ENCODE measurements at places on chromosomes 11 and 22.

GRCh38 chr11:114433376-114433775 lies 5.9 kb upstream of the REXO2 start:
- H3K4me3 ChIP-seq: no peak overlapping the region
- no peak overlapping the region for H3K27ac ChIP-seq
- H3K36me3 ChIP-seq: no peaks in the 10 kb centered on the region
- no peaks in the 10 kb centered on the region for H3K4me1 ChIP-seq
- no peak for DNase-seq

DNA sequence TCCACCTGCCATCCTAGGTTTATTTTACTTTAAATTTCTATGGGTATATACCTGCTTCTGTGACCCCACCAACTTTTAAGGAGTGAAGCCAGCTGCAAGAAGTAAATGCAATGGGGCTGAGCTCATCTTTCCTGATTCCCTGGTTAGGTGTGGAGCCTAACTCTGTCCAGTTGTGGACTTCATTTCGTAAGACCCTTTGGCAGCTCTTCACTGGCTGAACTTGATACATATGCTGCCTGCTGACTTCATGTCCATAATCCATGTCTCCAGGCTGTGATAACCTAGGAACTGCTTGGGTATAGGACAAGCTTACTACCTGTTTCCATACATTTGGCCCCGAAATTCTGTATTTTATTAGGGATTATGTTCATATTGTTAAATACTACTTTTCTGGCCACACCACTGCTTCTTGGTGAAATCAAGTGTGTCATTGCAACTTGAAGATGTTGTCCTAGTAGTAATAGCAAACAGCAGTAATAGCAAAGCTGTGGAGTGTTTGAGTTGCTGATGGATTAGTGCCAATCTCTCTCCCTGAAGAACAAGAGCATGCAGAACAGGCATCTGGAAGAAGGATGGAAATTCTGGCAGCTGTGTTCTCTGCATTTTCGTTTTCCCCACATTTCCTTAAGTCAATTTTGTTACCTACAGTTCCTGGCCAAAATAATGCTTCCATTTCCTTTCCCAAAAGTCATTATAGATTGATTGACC lies 31.2 kb downstream of the LDLRAD3 start:
- peaks cover 2% of the 10 kb centered on the region for H3K27me3 ChIP-seq
- H3K4me1 ChIP-seq: no peaks in the 10 kb centered on the region
- H3K36me3 ChIP-seq: no peaks in the 10 kb centered on the region

- H3K4me3 ChIP-seq: no peak overlapping the region
- H3K36me3 ChIP-seq: no peaks in the 10 kb centered on the region
- no peak for DNase-seq
- no peak overlapping the region for H3K27ac ChIP-seq
Measured at GRCh38 chr22:27991586-27992293, 72.7 kb upstream of the PITPNB start.

GRCh38 chr11:126257764-126258163 lies 10.9 kb downstream of the SRPRA start:
- no peak for DNase-seq
- no peaks in the 10 kb centered on the region for H3K4me1 ChIP-seq
- no peaks in the 10 kb centered on the region for H3K27me3 ChIP-seq
- no peak overlapping the region for H3K4me3 ChIP-seq

DNA sequence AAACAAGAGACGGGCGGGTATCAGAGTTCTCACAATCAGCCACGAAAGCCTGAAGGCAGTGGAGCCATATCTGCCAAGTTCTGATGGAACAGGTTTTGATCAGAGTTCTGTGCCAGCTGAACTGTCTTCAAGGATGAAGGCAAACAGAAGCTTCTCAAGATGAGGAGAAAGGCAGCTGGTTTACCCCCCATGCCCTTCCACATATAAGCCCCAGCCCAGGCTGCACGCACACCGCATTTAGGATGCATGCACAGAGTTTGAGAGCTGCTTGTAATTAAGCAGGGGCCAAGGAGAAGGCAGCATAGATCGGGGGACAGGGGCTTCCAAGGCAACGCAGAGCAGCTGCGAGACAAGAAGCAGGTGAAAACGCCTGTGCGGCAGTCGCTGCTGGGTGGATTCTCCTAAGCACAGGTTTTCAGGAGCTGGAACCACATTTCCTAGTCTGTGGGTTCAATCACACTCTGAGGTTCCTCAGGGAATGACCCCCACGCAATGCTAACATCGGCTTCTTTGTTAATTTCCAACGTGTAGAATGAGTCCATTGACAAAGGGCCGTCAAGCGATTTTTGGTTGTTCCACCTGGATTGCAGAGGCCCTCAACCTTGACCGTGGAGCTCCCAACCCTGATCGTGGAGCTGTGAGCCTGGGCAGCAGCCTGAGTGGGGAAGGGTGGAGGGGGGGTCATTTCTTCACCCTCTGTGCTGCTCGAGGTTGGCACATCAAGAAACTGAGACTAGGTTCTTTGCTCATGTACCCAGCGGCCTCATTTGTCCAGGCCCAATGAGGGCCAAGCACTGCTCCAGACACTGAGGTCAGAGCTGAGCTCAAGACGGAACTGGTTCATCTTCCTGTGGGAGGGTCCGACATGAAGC lies 81.7 kb upstream of the SHISAL1 start:
- peaks cover 12% of the 10 kb centered on the region for H3K27me3 ChIP-seq
- no peak overlapping the region for H3K4me3 ChIP-seq
- H3K27ac ChIP-seq: no peak overlapping the region
- DNase-seq: no peak
- H3K36me3 ChIP-seq: no peaks in the 10 kb centered on the region

GRCh38 chr22:43862074-43862881 lies at the start of gene SULT4A1:
TSS of gene SULT4A1 (minus strand) at chr22:43862513. CDS start at chr22:43862382, 131 bp downstream.
- H3K36me3 ChIP-seq: no peaks in the 10 kb centered on the region
- peak within 1 kb of the TSS; percentile 69 for H3K4me3 ChIP-seq
- H3K27me3 ChIP-seq: peaks cover 20% of the 10 kb centered on the region
- no peaks in the 10 kb centered on the region for H3K4me1 ChIP-seq
- no peak for DNase-seq

- H3K36me3 ChIP-seq: no peaks in the 10 kb centered on the region
- peaks cover 1% of the 10 kb centered on the region for H3K27me3 ChIP-seq
- H3K4me3 ChIP-seq: no peak overlapping the region
- H3K27ac ChIP-seq: no peak overlapping the region
- H3K4me1 ChIP-seq: no peaks in the 10 kb centered on the region
Measured at GRCh38 chr22:20291604-20292063, 23.5 kb upstream of the RTN4R start.

DNA sequence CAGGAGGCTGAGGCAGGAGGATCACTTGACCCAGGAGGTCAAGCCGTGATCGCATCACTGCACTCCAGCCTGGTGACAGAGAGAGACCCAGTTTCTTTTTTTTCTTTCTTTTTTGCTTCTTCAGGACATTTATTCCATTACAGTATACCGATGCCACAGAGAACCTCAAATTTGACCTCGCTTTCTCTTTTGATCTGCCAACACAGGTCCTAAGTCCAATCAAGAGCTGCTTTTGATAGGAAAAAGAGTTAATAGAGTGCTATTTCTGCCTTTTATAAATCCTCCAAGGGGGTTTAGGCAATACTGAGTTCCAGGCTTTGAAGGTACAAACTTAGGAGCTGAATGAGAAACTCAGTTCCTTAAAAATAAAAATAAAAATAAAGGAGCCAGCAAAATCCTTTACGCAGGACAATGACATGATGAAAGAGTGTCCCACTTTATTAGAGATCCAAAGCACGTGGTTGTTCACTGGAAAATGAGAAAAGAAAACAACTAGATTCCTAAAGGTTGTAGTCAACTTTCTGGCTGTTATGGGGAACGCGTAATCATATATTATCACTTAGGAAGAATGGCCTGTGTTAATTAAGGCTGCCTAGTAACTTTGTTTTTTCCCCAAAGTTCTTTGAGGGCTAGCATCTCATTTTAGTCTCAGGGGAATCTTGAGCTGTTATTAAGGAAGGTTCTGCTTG lies 27.2 kb downstream of the FADD start:
- H3K4me1 ChIP-seq: no peaks in the 10 kb centered on the region
- no peaks in the 10 kb centered on the region for H3K36me3 ChIP-seq
- H3K4me3 ChIP-seq: no peak overlapping the region
- no peak for DNase-seq
- no peak overlapping the region for H3K27ac ChIP-seq
- H3K27me3 ChIP-seq: peaks cover 9% of the 10 kb centered on the region

DNA sequence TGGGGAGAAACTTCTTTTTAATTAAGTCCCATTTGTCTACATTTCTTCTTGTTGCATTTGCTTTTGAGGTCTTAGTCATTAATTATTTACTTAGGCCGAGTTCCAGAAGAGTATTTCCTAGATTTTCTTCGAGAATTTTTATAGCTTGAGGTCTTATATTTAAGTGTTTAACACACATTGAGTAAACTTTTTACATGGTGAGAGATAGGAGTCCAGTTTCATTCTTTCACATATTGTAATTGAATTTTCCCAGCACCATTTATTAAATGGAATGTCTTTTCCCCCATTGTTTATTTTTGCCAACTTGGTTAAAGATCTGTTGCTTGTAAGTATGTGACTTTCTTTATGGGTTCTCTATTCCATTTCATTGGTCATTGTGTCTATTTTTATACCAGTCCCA lies 1344.0 kb upstream of the RAG2 start:
- no peak overlapping the region for H3K27ac ChIP-seq
- peaks cover 2% of the 10 kb centered on the region for H3K27me3 ChIP-seq
- H3K4me3 ChIP-seq: no peak overlapping the region
- no peak for DNase-seq

GRCh38 chr11:71173709-71174108 lies 78.7 kb downstream of the SHANK2 start:
- H3K4me3 ChIP-seq: no peak overlapping the region
- H3K27me3 ChIP-seq: peaks cover 6% of the 10 kb centered on the region
- no peak overlapping the region for H3K27ac ChIP-seq
- H3K36me3 ChIP-seq: no peaks in the 10 kb centered on the region
- H3K4me1 ChIP-seq: no peaks in the 10 kb centered on the region

- H3K36me3 ChIP-seq: no peaks in the 10 kb centered on the region
- H3K27ac ChIP-seq: no peak overlapping the region
- H3K4me3 ChIP-seq: no peak overlapping the region
- peaks cover 5% of the 10 kb centered on the region for H3K4me1 ChIP-seq
- peaks cover 4% of the 10 kb centered on the region for H3K27me3 ChIP-seq
Measured at GRCh38 chr11:69245491-69246345, 48.2 kb upstream of the MYEOV start.

- no peaks in the 10 kb centered on the region for H3K27me3 ChIP-seq
- H3K27ac ChIP-seq: no peak overlapping the region
- no peaks in the 10 kb centered on the region for H3K36me3 ChIP-seq
Measured at GRCh38 chr11:92707665-92708064, 261.8 kb upstream of the MTNR1B start.

- H3K4me3 ChIP-seq: no peak overlapping the region
- no peaks in the 10 kb centered on the region for H3K4me1 ChIP-seq
- no peak for DNase-seq
Measured at GRCh38 chr11:86983021-86983488, 27.9 kb upstream of the FZD4 start.

DNA sequence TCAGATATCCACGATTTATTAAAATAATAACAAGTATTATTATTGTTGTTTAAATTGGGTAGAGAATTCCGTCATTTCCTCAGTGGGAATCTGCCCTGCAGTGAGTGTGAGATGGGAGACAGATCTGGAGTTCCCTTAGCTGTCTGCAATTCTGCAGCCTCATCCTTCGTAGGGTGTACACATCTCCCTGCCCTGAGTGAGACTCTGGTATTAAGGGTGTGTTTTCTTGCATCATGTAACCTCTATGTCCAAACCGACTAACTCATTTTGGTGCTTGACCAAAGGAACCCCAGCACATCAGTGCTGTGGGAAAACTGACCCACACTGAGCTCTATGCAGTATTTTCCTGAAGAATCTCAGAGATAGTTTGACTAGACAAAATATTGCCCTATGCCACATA lies 157.6 kb downstream of the LDLRAD3 start:
- DNase-seq: no peak
- peaks cover 8% of the 10 kb centered on the region for H3K27me3 ChIP-seq
- no peak overlapping the region for H3K27ac ChIP-seq
- no peaks in the 10 kb centered on the region for H3K36me3 ChIP-seq
- no peaks in the 10 kb centered on the region for H3K4me1 ChIP-seq

DNA sequence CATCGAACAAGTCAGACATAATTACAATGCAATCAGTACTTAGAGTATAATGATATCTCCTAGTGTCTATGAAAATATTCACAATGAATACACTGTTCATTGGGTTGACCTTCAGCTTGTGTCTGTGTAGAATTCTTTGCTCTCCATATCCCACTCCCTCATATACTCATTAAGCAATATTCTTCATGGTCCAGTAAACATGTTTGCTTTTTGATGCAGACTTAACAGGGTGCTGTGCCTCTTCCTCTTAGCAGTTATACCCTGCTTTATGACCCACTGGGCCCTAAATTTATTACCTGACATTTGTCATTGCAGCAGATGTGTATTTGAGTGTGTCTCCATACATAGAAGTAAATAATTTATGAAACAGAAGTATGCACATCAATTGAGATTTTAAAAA lies 352.5 kb upstream of the CCDC179 start:
- peaks cover 1% of the 10 kb centered on the region for H3K27me3 ChIP-seq
- no peak overlapping the region for H3K4me3 ChIP-seq
- no peak overlapping the region for H3K27ac ChIP-seq
- peaks cover 14% of the 10 kb centered on the region for H3K4me1 ChIP-seq

GRCh38 chr22:23903328-23903971 lies 9.3 kb downstream of the MIF start:
- no peak overlapping the region for H3K27ac ChIP-seq
- no peak overlapping the region for H3K4me3 ChIP-seq
- H3K27me3 ChIP-seq: peaks cover under 1% of the 10 kb centered on the region
- no peaks in the 10 kb centered on the region for H3K4me1 ChIP-seq

GRCh38 chr11:13011466-13012055 lies 2.4 kb downstream of the RASSF10 start:
- no peak overlapping the region for H3K27ac ChIP-seq
- no peak for DNase-seq

- peaks cover 11% of the 10 kb centered on the region for H3K27me3 ChIP-seq
- no peak overlapping the region for H3K27ac ChIP-seq
- no peaks in the 10 kb centered on the region for H3K36me3 ChIP-seq
- H3K4me1 ChIP-seq: no peaks in the 10 kb centered on the region
Measured at GRCh38 chr11:64675450-64676260, 47.3 kb downstream of the NRXN2 start.

DNA sequence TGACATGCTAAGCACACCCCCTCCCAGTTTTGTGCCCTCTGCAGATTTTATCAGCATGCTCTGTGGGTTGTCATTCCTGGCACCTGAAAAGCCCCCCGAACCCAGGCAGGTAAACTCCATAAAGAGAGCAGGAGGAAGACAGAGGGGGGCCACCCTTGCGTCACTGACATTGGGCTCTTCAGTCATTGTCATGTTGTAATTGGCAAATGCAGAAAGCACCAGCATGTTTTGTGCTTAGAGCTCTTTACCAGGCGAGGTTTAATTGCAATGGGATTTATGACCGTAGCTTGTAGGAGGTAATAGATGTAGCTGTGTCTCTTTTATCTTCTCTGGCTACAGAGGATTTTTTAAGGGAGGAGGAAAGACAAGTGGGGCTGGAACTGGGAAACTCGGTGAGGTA lies 201.7 kb downstream of the GRIK4 start:
- H3K36me3 ChIP-seq: no peaks in the 10 kb centered on the region
- H3K27me3 ChIP-seq: no peaks in the 10 kb centered on the region
- H3K4me3 ChIP-seq: no peak overlapping the region
- H3K27ac ChIP-seq: no peak overlapping the region

GRCh38 chr22:50621356-50621880 lies 6.5 kb downstream of the ARSA start:
- H3K4me1 ChIP-seq: peaks cover 36% of the 10 kb centered on the region
- H3K4me3 ChIP-seq: peak overlapping the region; percentile 96
- peaks cover 8% of the 10 kb centered on the region for H3K27me3 ChIP-seq
- no peaks in the 10 kb centered on the region for H3K36me3 ChIP-seq

GRCh38 chr22:19928207-19928606 lies 13.4 kb upstream of the COMT start:
- peaks cover 14% of the 10 kb centered on the region for H3K36me3 ChIP-seq
- no peak for DNase-seq
- H3K27ac ChIP-seq: no peak overlapping the region
- H3K4me1 ChIP-seq: peaks cover 2% of the 10 kb centered on the region
- H3K27me3 ChIP-seq: peaks cover 1% of the 10 kb centered on the region
